ENCODE measurements at places on chromosomes 1 and 21.

DNA sequence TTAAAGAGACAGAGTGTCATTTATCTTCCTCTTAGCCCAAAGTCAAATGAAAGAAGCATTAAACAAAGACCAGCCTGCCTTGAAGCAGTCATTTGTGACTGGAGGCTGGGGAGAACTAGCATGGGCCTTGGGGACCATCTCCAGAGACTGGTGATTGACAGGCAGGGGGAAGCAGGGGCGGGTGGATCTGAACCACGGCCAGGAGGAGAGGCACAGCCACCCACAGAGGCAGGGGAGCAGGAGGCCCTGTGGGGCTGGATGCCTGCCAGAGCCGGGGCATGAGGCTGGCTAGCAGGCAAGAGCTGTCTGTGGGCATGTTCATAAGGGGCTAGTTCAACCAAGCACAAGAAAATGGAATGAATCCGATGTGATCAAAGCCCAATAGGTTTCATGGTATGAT, 73.9 kb downstream of the PLXNA2 start:
- no peak for DNase-seq

- DNase-seq = peak; percentile 74
These were observed 3.1 kb downstream of the OLIG2 start for GRCh38 chr21:33028773-33029384.

DNA sequence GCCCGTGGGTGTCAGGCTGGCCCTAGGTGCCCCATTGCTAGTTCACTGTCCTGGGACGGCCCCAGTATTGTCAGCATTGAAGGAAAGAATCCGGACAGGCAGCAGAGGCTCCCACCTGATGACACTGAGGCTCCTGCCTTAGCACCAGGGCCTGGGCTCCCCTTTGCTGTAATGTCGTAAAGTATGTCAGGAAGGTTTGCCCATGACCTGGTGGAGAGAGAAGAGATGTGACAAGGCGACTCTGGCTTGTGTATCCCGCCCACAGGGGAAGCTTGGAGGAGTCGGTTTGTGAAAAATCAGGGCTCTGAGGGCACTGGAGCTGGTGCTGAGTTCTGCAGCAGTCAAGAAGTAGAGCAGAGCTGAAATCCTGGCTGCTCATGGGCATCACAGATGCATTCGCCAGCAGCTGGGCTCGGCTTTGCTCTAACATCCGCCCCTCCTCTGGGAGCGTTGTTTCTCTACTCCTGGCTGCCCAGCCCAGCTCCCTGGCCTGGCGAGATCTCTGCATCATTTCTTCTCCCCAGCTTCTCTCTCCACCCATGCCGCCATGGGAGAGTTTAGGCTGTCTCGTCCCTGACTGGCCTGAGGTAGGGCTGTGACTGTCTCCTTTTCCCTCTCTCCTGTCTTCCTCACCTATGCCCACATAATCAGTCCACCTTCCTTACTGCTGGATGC, 74.1 kb downstream of the ADARB1 start:
- peak; percentile 37 for DNase-seq

GRCh38 chr1:87151500-87152421, 176.9 kb upstream of the LMO4 start:
- peak; percentile 66 for DNase-seq

GRCh38 chr1:87505391-87505983, 176.8 kb downstream of the LMO4 start:
- DNase-seq = no peak

DNA sequence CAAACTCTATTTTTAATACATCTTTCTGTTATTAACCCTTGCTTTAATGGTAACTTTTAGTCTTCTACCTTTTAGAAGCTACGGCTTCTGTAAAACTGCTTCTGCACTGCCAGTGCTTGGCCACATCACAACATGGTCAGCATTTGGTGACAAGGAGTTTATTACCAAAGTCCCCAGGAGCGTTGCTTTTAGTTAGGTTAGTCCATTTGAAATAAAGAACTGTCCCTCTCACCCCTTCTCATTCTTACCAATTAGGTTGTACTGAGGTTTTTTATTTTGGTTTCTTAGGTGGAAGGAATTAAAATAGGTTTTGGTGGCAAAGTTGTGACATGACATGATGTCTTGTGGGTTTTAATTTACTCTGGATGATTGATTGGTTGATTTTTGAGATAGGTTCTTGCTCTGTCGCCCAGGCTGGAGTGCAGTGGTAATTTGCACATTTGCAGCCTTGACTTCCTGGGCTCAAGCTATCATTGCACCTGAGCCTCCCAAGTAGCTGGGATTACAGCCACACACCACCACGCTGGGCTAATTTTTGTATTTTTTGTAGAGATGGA, 39.2 kb downstream of the SPEN start:
- no peak for DNase-seq

DNA sequence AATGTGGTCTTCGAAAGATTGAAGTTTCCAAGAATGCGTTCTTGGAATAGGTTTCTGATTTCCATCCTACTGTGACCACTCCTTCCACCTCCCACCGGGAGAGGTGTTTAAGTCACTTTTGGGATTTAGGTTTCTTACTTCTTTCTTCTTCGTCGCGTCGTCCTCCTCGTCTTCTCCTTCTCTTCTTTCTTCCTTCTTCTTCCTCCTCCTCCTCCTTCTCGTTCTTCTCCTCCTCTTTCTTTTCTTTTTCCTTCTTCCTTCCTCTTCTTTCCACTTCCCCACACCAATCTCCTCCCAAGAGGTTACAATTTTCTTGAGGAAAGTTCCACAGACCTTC, 2.1 kb downstream of the CACHD1 start:
- no peak for DNase-seq

GRCh38 chr1:182229921-182230491, 161.6 kb downstream of the GLUL start:
- DNase-seq = no peak

- no peak for DNase-seq
These were observed 7.6 kb upstream of the RASAL2 start for GRCh38 chr1:178086294-178086693.

GRCh38 chr1:12473596-12474362, 144.2 kb downstream of the DHRS3 start:
- DNase-seq = no peak

DNA sequence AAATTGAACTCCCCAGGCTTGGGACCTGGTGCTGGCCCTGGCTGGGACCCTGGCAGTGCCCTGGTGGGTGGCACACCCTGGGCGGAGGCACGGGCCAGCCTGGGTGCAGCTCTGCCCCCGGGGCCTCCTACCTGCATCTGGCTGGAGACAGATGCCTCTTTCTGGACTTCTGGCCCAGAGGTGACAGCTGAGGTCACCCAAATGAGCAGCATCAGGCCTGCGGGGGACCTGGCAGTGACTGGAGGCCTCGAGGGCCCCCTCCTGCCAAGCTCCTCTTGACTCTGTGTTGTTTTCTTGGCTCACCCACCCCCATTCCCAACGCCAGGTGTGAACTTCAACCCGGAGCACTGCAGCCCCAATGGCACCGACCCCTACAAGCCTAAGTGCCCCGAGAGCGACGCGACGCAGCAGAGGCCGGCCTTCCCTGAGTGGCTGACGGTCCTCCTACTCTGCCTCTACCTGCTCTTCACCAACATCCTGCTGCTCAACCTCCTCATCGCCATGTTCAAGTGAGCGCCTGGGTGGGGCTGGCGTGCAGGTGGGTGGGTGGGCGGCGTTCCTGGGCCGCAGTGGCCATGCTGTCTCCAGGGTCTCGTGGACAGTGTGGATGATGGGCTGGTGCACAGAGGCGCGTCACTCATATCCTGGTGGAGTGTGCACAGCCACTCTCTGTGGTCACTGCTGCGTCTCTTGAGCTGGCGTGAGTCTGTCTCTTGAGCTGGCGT, 41.6 kb upstream of the LRRC3 start:
- peak; percentile 36 for DNase-seq

- no peak for DNase-seq
These were observed 14.0 kb upstream of the SPSB1 start for GRCh38 chr1:9278585-9279153.

DNA sequence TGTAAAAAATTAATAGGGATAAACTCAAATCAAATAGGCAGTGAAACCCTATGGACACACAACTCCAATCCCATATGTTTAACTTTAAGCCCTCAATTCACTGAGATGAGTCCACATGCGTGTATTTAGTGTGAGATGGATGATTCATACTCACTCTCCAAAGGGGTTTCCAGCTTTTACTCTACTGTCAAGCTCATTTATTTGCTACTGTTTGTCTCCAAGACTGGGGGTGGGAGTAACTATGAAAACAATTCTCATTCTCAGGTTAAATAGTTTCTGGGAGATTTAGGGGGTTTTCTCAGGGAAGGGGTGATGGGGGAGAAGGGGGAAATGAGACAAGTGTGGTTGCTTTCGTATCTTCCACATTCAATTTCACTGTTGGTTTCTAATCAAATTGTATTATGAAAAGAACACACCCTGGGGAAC, 2.7 kb downstream of the RAB29 start:
- no peak for DNase-seq

DNA sequence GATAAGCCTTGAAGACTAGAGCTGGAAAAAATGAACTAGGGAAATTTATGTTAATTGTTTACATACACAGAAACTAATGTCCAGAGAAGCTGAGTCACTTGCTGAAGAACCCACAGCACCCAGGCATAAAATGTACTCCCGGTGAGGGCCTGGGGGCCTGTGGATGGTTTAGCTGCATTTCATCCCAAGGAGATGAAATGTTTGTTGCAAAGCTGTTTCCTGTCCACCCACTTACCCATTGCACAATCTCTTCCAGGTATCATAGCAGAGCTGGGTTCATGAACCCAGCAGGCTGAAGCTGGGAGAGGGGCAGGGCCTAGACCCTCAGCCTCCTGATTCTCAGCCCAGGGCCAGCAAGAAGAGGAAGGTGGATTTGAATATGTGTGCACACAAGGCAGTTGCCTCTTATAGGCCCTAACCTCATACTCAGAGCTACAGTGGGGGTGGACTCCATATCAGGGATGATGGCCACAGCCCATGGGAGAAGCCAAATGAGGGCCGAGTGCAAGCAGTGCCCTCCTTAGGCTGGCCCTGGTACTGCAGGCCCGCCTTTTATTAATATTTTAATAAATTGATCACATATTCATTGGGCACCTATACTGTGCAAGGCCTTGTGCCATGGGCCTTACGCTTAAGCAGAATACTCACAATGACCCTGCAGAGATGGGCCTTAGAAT, 110.8 kb downstream of the LACTBL1 start:
- DNase-seq = no peak

DNA sequence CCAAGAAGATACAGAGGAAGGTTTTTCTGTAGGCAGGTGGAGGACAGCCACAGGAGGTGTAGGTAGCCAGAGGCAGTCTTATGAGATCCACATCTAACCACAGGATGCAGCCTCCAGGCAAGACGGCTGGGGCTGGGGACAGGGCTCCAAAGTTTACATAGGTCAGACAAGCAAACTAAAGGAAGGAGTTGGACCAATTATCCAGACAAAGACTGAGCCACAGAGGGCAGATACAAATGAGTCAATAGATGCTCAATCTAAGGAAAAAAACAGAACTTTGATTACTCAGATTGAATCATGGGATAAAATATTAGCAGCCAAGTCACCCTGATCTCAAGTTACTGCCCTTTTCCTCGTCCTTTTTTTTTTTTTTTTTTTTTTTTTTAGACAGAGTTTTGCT, 91.6 kb downstream of the RGS7 start:
- no peak for DNase-seq

DNA sequence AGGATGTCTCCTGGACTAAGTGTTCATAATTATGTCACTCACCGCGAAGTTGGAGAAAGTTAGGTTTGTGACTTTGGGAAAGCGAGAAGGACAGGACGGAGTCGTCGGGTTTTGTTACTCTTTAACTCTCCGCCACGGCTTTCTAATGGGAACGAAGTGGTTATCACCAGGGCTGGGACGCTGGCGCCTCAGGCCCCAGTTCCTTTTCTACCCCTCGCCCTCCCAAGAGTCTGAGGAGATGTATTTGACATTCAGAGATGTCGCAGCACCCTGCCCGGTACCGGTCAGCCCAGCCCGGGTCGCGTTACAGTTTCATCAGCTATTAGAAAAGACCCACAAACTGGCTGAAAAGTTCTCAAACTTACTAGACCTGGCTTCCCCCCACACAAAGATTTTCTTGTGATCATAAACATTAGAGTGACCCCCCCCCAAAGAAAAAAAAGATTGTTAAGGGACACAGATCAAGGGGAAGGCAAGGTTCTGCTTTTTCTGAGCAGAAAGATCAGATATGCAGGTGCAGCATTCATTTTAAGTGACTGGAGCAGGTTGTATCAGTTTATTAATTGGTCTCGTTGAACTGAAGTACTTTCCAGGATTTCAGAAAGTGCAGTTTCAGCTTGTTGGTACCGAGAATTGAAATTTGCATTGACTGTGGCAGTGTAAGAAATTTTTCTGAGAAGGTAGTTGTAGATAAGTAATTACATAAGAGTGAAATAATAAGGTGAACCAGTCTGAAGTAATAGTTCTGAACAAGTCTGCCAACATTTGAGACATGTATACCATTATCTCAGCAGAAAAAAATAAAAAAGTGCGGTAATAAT, 859 bp upstream of the ZBTB18 start:
- DNase-seq = no peak

DNA sequence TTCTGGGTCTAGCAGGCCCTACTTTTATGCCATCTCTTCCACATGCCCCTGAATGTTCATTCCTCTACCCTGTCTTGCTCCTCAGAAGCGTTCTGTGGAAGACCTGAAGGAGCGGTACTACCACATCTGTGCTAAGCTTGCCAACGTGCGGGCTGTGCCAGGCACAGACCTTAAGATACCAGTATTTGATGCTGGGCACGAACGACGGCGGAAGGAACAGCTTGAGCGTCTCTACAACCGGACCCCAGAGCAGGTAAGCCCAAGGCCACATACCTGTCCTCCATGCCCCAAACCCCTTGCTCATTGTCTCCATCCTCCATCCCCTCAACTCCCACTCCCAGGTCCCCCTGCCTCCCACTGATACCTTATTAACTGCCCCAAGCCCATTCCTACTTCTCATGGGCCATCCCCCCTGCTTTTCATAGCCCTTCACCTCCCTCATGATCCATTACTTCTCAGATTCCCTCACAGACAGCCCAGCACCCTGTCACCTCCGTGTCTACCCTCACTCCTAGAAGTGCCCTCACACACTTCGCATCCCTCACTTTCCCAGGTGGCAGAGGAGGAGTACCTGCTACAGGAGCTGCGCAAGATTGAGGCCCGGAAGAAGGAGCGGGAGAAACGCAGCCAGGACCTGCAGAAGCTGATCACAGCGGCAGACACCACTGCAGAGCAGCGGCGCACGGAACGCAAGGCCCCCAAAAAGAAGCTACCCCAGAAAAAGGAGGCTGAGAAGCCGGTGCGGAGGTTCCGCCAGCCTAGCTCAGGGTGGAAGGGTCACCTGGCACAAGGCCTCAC, 5.4 kb downstream of the DMAP1 start:
- no peak for DNase-seq
